ENCODE measurements at places on chromosomes 12 and 14.

DNA sequence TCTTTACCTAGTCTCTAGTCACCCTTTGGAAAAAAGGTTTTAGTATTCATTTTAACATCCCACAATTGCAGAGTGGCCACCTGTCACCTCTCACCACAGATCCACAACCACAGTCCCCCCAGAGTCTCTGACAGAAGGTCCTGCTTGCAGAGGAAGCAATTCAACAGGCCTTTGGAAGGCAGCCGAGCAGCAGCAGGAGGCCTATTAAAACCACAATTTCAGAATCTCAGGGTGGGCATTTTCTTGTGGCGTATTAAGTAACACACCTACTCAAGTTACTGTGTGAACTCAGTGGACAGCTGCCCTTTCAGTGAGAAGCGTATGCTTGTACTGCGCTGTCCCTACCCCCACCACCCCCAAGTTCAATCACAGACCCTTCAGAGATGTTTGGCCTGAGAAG lies 234.0 kb upstream of the HMGA2 start:
- DNase-seq: no peak

- no peak for DNase-seq
Observed at GRCh38 chr14:73125746-73126145, 10.6 kb upstream of the PSEN1 start.

DNA sequence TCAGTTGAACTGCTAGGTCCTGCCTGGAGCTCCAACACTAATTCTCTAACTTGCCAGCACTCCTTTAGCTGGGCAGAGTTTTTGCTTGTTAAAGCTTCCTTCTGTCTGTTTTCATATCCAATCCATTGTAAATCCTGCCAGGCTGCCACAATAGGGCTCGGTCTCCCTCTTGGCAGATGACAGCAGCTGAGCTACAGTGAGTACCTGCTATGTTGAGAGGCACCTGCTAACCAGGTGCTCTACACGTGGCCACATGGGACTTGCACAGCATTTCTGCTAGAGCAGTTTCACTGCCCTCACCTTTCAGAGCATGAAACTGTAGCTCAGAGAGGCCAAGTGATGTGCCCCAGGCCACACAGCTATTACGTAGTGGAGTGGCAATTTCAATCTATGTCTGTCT lies 106.6 kb upstream of the NOS1 start:
- DNase-seq: no peak

DNA sequence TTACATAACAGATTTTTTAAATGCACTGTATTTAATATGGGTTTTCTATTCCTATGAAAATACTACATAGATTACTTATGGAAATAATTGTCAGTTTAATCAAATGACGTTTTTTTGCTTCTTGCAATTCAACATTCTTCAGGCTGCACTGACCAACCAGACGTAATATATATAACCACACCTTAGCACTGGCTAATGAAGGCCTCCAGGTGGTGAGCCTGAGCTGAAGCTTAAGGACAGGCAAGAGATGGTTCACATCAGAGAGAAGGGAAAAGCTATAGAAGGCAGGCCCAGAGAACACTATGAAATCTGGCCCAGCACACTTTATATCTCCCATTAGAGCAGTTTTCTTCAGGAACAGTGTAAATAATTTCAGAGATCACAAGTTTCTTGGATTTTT lies 2.8 kb upstream of the MDGA2 start:
- DNase-seq: no peak

DNA sequence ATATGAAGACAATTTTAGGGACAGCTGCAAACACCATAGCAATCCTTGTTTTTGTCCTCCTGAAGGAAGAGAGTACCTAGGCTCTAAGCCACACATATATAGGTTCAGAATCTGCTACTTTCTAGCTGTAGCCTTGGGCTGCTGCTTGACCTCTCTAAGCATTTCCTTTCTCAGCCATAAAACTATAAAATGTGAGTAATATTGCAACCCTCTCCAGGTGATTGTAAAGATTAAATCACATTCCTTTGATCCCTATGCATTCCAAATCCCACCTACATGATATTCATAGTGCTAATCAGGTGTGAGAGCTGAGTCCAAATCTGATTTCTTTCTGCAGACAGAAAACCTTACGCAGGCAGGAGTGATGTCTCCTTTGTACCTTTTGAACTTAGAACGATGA lies 913.5 kb downstream of the VRK1 start:
- DNase-seq: no peak

DNA sequence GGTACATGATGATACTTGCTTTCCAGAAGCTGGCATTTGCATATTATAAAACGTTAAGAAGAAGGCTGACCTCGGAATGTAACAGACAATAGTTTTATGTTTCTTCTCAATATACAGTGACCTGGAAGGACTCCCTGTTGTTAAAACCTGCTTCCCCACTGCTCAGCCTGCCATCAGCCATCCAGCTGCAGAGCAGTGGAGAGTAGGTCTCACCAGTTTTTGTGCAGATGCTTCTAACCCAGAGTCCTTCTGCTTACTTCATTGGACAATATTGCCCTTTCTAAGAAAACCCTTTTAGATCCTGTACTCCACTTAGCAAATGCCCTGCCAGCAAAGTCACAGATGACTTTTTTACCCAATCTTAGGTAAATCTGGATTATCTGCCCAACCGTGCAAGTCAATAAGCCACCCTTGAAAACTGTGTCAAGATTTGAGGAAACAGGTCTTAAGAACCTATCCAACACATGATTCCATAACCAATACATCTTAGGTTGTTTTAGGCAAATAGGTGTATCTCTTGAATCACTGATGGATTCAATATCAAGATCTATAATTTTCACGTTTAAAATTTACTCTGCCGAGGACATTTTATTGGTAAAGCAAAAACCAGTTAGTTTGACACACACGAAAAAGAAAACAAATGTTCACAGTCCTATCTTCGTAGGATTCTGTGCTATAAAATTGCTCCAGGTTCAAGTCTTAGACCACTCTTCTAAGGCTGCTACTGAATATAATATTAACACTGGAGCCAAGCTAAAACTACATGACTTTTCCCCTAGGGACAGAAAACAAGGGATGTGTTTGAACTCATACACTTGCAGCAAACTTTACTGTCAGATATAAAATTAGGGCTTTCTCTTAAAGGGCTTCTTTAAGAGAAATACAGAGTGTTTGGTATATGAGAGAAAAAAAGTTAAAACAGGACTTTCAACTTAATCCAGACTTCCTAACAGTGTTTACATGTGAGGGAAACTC lies 5.7 kb downstream of the PHLDA1 start:
- DNase-seq: no peak

- DNase-seq: no peak
Observed at GRCh38 chr12:53389702-53390101, 9.7 kb downstream of the SP1 start.
